ENCODE measurements at places on chromosomes 2 and 18.

DNA sequence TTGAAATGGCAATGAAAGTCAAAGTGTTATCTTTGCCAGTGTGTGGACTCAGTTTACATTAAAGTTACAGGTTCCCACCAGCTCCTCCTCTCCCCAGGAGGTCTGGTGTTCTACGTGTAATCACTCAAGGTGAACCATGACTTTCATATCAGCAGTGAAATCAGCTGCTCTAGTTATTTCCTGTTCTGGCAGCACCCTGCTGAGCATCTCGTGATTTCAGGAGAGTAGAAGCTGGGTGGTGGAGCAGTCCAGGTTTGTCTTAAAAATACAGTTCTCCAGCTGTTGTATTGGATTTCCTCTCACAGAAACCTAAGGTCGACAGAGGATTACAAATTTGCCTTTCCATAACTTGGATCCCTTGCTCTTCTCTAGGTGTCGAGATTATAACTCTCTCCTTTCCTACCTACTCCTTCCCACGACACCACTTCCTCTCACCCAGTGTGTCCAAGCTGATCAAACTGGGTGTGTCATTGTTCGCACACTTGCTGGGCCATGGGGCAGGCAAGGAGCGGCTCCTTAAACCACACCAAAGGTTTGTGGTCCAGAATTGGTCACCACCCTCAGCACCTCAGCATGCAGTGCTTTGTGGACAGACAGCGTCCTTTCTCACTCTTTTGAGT lies 13.0 kb upstream of the ARHGAP25 start:
- DNase-seq = no peak

DNA sequence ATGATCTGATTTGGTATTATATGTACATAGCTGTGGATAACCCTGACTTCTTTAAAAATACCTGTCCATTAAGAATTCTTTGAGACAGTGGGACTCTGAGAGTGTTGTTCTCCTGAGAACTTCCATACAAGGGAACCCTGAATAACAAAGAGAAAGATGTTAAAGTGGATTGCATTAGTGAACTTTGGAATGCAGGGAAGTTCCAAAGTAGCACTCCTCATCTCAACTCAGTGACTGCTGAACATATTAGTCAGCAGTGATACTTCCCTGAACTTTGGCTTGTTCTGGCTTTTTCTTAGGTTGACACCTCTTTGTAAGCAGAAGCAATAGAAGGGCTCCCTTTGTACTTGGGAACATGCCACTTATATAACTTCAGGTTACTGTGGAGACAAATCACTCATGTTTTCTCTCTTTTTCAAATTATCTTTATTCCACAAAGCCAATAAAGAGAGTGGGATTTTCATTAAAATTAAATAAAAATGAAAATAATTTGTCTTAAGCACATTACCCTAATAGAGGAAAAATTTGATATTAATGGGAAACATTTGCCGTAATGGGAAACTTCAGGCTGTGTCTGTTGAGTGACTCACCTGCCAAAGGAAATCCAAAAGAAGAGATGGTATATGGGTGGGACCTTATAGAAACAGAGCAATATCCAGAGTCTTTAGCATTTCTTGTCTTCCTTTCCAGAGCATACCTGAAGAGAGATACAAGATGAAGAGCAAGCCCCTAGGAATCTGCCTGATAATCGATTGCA lies 33.3 kb downstream of the CFLAR start:
- DNase-seq = no peak

GRCh38 chr2:84904717-84905174 lies 710 bp upstream of the TMSB10 start:
- no peak for DNase-seq

DNA sequence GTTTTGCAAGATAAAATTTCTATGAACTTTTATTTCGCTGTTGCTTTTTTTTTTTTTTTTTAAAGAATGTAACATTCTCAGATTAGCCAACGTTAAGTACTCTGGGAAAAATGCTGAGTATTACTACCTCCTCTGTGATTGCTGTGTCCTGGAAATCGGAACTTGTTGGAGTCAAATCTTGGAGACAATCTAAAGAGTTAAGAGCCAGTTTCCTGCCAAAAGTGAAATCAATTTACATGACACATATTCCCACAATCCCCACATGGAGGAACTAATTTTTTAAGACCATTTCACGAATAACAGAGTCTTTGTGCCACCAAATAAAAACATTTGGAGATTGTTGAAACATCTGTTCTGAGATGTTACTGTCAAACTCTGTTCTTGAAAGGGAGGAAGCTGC lies 127.8 kb downstream of the MEP1B start:
- DNase-seq = no peak

GRCh38 chr2:241974851-241975592 lies 105.5 kb downstream of the RTP5 start:
- DNase-seq = no peak

- no peak for DNase-seq
Observed at GRCh38 chr2:52597346-52597745, 1170.3 kb upstream of the CHAC2 start.

- DNase-seq = no peak
Observed at GRCh38 chr2:230693411-230693810, 19.2 kb upstream of the CAB39 start.

GRCh38 chr18:48306838-48307237 lies 102.3 kb downstream of the ZBTB7C start:
- DNase-seq = no peak

- DNase-seq = no peak
Observed at GRCh38 chr18:76528477-76529432, 33.7 kb upstream of the ZNF516 start.

GRCh38 chr2:11742317-11742701 lies 4.1 kb upstream of the LPIN1 start:
- no peak for DNase-seq

DNA sequence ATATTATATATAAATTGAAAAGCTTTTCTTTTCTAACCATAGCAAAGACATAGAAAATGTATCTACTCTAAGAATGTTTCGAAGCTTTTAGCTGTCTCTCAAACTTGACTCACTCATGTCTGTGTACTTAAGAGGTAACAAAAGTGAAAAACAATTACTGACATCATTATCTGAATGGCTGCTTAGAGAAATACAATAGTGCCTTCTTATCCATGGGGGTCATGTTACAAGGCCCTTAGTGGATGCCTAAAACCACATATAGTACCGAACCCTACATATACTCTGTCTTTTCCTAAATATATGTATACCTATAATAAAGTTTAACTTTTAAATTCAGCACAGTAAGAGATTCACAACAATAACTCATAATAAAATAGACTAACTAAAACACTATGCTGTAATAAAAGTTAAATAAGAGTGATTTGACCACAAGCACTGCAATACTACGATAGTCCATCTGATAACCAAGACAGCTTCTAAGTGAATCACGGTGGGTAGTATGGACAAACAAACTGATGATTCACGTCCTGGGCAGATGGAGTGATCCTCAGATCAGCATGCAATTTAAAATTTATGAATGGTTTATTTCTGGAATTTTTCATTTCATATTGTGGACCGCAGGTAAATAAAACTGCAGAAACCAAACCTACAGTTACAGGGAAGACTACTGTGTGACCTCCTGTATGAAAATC lies 246.2 kb downstream of the XIRP2 start:
- no peak for DNase-seq

DNA sequence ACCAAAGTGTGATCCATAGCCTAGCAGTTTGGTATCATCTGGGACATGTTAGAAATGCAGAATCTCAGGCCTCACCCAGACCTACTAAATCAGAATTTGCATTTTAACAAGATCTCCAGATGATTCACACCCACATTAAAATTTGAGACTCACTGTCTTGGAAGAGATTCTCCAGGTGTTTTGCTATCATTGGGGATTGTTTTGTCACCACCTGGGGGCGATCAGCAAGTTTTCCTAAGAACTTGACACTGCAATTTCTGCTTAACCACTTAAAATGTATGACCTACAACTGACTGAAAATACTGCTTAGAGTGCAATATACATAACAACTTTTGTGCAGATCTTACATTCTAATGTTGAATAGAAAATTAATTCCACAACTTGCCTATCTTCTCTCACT lies 18.9 kb upstream of the ITGA4 start:
- no peak for DNase-seq

- no peak for DNase-seq
Observed at GRCh38 chr2:12773586-12774394, 57.1 kb downstream of the TRIB2 start.

DNA sequence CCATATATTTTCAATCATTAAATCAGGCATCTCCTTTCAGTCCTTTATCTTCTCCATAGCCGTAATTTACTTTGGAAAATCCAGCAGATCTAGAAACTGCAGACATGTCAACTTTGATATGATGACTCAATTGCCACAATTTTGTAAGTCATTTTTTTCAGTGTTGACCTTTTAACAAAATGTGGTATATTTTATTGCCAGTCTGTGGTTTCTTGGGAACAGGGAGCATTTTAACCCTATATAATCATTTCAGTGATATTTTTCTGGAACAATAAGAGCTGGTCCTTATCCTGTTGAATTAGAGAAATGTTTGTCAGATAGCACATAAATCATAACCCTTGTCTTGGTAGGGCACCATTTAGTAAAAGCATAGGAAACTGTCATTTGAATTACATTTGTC lies 90.9 kb upstream of the UBXN4 start:
- DNase-seq = no peak

DNA sequence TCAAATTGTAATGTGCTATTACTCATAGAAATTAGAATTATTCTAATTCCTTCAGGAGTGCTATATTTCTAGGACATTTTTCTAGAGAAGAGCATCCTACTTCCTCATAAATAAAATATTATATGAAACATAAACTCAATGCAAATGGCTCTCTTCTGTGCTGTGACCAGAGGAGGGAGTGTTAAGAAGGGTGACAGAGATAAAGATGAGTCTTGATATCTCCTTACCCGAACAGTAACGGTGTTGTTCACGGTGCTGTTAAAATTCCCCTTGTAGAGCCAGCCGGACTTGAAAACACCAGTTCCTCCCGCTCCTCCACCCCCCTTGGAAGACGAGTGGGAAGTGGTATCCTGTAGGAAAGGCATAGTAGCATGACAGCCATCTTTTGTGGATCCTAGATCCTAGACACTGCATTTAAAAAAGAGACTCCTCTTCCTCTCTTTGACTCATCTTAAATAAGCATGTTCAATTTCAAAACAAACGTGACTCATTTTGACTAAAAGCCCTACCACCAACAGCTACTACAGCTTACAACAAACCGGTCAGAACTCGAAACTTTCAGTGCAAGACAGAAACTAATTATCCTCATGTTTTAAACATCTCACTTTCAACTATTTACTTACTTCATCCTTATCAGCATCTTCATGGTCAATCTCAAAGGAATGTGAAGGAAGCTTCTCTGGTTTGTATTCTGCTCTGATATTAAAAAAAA lies 156.3 kb downstream of the DOCK10 start:
- no peak for DNase-seq

DNA sequence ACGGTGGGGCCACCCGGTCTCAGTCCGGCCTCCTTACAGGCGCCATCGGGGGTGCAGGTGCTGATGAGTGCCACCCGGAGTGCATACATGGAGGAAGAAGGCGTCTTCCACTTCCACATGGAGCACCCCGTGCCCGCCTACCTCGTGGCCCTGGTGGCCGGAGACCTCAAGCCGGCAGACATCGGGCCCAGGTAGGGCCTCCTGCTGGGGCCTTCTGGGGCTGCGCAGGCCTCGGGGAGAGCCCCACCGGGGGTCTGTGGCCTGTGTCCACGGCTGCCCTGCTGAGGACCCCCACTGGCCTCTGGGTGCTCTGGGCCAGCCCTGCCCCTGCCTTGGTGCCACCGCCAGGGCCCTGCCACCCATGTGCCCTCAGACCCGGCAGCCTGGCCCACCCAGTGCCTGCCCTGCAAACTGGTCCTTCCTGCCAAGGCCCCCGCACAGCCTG lies 4.8 kb downstream of the RNPEPL1 start:
- DNase-seq = no peak

DNA sequence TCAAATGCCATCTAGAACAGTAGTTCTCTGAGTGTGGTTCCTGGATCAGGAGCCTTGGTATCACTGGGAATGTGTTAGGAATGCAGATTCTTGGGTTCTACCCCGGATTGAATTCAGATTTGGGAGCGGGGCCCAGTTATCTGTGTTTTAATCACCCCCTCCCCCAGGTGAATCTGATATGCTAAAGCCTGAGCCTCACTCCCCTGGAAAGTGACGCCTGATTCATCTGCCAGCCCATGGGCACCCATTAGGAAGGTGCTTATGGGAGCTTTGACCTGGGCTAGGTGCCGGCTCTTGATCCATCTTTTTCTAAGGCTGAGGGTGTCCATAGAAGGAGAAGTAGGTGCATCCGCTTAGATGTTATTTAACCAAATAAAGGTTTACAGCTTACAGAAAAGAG lies 199.4 kb downstream of the NEDD4L start:
- DNase-seq = no peak

GRCh38 chr2:70188460-70188859 lies 2.4 kb downstream of the C2orf42 start:
- DNase-seq = no peak

DNA sequence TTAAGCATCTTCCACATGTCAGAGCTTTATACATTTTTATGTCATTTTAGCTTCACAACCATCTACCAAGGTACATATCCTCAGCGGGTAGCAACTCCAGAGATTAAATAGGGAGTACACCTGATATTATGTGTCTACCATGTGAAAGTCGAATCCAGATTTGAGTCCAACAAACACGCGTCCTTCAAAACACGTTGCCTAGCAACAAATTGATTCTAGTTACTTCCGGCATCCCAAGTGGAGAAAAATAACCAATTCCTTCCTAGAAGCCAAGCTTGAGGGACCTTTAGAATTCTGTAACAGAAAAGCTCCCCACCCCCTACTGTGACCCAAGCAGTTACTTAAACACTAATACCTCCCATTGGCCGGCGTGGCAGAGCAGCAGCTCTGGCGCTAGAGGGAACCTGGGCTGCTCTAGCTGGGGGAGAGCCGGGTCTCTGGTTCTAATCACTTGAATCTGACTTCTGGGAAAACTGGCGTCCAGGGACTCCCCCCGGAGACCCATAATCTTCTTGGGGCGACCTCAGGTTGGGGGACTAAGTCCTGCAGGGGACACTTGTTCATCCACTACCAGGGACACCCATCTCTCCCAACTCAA lies at the start of gene ERICH2:
ERICH2 (plus strand) TSS at position 371 of the 598 bp plus-strand sequence. CDS start 304 bp downstream, outside the sequence.
- peak; percentile 35 for DNase-seq

DNA sequence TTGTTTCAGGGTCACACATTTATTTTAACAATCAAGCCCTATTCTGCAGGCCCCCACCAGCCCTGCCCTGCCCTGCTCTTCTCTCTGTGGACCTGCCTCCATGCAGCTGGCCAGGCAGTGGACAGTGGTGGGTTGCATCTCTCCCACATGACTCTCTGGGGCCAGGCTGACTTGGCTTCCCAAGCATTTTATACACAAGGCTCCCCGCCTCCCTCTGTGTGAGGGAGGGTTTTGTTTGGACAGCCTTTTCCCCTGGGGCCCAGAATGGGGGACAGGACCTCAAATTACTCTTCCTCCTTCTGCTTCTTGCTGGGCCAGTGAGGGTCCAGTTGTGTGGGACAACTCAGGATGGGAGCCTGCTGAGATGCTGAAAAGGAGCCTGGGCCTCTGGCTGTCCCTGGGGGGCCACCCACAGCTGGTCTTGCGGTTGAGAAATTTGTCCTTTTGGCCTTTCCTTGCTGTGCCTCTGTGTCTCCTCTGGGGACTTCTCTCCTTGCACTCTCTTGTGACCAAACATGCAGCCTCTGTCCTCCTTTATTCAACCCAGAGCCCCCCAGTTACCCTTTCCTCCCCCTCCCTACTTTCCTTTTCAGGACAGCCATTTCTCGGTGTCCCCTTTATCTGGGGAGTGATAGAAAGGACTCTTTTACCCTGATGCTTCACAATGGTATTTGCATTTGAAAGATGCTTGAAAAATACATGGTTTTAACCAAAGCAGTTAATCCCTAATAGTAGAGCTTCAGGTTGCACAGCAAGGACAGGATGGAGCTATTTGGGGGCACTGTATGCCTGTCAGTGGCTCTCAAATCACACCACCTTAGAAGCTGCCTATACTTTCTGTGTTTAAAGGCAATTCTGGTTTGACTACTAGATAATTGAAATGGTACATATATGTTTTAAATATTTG lies 151.1 kb downstream of the FHOD3 start:
- DNase-seq = no peak
